ENCODE measurements at places on chromosomes 16 and 17.

- no peak for DNase-seq
Measured at GRCh38 chr17:61492759-61493526, 40.7 kb downstream of the TBX4 start.

- no peak for DNase-seq
Measured at GRCh38 chr17:20800146-20800545, 220.6 kb downstream of the CDRT15L2 start.

DNA sequence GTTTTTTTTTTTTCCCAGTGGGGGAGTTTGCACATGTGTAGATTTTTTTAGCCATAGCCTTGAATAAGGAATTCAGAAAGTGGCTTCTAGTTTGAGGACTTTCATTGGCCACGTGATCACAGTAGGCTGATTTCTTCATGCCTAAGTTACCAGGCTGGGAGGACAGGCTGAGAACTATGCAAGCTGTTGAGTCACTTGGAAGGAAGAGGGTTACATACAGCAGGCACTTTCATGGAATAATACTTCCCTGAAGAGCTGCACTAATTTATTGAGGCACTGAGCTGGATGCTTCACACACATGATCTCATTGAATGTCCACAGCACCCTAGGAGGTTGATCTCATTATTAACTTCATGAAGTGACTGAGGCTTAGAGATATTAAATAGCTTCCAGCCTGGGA is 22.8 kb downstream of the PRKCB start:
- DNase-seq, result no peak

- no peak for DNase-seq
Measured at GRCh38 chr16:2819939-2820835, 3.1 kb downstream of the PRSS21 start.

GRCh38 chr17:29617481-29618271 is 5.0 kb downstream of the CORO6 start:
- peak; percentile 69 for DNase-seq

DNA sequence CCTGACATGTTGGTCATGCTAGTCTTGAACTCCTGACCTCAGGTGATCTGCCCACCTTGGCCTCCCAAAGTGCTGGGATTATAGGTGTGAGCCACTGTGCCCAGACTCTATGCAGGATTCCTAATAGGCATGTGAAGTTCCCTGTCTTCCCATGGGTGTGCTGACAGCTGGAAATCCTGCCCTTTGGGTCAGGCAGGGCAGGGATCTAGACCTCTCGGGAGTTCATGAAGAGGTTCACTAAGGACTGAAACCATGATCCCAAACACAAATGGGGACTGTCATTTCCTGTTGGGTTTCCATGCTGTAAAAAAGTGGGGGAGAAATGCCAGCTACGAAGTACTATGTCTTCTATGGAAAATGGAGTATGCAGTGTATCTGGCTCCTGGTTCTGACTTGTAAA is 52.1 kb downstream of the HIC1 start:
- no peak for DNase-seq

- DNase-seq, result no peak
Measured at GRCh38 chr16:81463296-81463890, 18.8 kb downstream of the CMIP start.

DNA sequence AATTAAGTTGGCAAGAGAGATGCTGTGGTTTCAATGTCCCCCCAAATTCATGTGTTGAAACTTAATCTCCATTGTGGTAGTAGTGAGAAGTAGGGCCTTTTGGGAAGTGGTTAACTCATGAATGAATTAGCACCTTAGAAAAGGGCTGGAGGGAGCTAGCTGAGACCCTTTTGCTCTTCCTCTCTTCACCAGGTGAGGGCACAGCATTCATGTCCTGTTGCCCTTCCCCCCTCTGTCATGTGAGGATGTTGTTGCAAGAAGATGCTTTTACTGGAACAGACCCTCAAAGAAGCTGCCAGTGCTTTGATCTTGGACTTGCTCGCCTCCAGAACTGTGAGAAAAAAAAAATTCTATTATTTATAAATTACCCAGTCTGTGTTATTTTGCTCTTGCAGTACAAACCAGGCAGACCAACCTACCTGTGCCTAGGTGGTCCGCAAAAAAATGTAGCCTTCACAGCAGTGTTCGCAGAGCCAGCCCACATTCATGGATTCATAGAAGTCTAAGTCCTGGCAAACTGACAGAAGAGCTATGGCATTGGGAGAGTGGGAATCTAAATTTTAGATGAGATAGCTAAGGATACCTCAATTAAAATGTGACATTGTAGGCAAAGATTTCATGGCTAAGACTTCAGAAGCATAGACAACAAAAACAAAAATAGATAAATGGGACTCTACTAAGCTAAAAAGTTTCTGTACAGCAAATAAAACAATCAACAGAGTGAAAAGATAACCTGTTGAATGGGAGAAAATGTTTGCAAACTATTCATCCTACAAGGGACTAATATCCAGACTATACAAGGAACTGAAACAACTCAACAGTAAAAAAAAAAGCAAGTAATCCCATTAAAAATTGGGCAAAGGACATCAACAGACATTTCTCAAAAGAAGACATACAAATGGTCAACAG is 32.0 kb upstream of the ABCA5 start:
- DNase-seq, result no peak

DNA sequence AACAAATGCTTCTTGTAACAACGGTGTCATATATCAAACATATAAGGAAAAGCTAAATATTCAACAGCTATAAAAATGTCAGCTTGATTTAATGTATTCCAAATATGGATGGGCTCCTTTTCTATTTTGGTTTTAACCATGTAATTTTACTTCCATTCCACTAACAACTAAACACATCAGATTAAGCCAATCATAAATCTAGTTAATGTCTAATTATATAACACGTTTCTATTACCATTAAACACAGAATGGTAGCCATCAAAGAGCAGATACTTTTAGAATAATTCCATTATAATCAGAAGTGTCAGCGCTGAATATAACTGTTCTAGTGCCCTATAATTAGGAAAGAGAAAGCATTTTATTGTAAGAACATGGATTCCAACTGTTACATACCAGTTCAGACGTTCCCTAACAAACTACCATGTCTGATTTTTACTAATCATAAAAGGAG is 10.0 kb downstream of the CMC2 start:
- no peak for DNase-seq

DNA sequence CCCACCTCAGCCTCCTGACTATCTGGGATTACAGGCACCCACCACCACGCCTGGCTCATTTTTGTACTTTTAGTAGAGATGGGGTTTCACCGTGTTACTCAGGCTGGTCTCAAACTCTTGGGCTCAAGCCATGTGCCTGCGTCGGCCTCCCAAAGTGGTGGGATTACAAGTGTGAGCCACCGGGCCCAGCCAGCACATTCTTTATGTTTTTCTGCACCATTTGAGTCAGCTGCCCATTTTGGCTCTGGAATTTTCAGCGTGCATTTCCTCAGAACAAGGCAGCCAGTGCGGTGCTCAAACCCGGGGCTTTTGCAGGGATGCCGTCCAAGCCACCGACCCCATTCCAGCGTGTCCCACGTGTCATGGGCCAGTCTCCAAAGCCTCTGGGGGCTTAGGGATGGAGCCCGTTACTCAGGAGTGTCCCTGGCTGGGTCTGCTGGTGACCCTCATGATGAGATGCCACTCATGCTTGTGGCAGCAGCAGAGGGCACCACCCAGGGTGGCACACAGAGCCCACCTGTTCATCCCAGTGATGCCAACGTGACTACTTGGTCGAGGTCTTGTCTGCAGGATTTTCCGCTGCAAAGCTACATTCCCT is 3.7 kb upstream of the RAB40C start:
- no peak for DNase-seq

- no peak for DNase-seq
Measured at GRCh38 chr17:6492892-6493674, 48.8 kb downstream of the PIMREG start.

DNA sequence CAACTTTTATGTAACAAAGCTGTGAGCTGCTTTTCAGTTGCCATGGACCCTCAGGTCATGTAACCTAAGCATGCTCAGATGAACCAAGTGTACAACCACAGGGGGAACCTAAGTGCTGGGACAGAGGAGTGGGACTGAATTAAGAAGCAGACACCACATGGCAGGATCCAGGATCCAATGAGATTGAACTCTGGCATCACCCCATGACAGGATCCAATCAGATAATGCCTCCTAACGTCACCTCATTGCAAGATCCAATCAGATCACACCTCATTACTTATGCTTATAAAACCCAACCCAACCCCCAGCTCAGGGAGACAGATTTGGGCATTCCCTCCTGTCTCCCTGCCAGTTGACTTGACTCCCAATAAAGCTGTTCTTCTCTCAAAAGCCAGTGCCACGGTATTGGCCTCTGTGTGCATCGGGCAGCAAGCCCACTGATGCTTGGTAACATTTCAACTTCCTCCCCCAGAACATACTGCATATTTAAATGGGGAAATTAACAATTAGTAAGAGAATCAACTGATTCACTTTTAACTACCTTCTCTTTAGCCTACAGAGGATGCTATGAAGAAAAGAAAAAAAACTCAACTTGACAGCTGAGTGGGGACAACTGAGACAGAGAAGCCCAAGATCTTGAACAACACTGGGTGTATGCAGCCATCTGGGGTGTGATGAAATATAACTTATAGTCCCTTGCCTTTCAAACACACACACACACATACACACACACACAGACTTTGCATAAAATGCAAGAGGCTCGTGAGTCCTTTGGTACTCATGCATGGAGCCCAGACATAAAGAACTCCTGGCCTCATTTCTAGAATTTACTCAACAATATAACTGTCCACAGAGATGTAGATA is 148.4 kb downstream of the SLC39A11 start:
- DNase-seq, result no peak

DNA sequence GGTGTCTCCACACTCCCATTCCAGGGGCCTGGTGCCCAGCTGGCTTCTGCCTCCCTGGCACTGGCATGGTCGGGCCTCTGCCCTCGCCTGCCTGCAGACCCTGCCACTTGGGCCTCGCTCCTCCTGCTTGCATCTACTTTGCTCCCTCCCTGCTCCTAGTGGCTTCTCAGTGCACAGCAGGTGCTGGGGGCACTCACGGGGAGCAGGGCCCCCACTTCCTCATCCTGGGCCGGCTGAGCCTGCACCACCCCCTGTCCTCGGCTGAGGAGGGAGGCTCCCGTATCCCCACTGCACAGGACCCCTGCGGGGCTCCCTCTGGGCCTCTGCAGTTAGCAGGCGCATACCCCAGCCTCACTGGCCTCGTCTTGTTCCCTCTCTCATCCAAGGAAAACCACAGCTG is 35.2 kb downstream of the CIBAR2 start:
- DNase-seq, result no peak

- DNase-seq, result no peak
Measured at GRCh38 chr16:88118376-88118775, 167.1 kb downstream of the BANP start.

GRCh38 chr16:49458656-49459445 is 85.2 kb downstream of the C16orf78 start:
- no peak for DNase-seq

DNA sequence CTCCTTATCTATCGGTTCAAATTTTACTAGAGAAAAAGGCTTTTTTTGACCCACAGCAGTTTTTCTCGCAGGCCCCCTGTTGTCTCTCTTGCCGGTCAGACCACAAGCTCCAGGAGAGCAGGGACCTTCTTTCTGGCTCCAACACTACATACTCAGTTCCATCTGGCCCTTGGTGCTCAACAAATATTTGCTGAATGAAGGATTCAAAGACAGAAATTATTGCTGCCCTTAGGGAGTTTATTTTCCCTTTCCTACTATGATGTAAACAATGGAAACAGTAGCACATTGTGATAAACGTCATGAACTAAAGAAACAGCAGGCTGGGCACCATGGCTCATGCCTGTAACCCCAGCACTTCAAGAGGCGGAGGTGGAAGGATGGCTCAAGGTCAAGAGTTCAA is 59.0 kb upstream of the ATP2A3 start:
- DNase-seq, result no peak

- no peak for DNase-seq
Measured at GRCh38 chr16:67246756-67247191, 507 bp downstream of the FHOD1 start.

DNA sequence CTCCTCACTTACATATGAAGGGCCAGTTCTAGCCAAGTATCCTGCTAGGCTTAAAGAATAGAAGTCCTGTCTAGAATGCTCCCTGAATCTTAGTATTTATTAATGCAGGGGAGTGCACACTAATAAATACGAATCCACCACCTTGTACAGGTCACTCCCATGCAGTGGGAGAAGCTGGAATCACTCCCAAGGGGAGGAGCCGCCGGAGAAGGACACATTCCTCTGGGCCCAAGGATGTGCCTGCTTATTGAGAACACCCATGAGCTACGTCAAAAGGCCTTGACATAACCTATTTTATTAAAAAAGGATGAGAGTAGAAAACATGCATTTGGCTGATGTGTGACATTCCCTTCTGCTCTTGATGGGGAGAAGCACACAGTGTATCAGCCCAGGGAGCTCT is 223.5 kb downstream of the SPECC1 start:
- DNase-seq, result no peak

- no peak for DNase-seq
Measured at GRCh38 chr16:67509016-67509415, 19.6 kb upstream of the RIPOR1 start.

- no peak for DNase-seq
Measured at GRCh38 chr16:19850131-19850817, 34.4 kb downstream of the GPRC5B start.

GRCh38 chr17:82273327-82274133 is at the start of gene CSNK1D:
Gene CSNK1D, minus strand, starts transcription at chr17:82273700. Its CDS starts 319 bp downstream, at chr17:82273381.
- DNase-seq, result peak; percentile 75

DNA sequence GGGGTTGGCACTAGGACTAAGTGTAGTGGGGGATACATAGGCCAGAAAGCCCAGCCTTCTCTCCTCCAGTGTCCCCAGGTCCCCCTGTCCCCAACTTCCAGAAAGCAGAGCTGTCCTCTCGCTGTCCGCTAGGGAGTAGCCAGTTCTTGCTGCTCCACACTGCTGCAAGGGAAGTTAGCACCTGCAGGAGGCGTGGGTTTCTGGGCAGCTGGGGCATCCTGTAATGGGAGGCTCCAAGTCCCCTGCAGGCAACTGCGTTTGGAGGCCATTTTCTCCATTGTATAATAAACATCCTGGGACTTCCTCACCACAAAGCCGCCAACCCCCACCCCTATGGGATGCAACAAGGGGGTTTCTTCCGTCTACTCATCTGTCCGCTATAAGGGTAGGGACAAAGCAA is 1.7 kb downstream of the RPRML start:
- DNase-seq, result no peak
